IPS DF 6.9 (cell line): ENCODE measurements at places on chromosomes 7 and 10.

DNA sequence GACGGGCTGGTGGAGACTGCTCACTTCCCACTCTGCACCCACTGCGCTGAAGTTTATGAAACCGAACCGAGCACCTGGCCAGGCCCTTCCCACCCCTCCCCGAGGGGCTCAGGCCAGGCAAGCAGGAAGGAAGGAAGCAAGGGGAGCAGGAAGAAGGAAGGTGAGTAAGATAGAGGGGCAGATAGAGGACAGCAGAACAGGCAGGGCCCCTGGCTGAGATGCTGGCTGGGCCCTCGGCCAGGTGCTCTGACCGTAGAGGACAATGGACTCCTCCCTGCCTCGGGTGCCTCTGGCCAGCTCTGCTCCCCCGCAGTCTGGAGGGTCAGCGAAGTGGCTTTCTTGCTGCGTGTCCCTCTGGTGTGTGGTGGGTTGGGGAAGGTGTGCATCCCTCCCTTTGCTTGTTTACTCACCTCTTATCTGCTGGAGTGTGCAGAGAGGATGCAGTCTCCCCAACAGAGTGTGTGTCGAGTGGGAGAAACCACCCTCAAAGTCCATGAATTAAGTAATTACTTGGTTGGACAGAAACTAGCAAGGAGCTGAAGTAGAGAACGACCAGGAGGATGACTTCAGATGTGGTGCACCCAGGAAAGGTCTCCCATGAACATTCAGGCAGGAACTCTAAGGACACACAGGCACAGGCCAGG lies 82.8 kb upstream of the PPP2R2D start:
- DNase-seq = no peak

GRCh38 chr10:100508691-100509150 lies 10.9 kb downstream of the SEC31B start:
- DNase-seq = peak; percentile 61

DNA sequence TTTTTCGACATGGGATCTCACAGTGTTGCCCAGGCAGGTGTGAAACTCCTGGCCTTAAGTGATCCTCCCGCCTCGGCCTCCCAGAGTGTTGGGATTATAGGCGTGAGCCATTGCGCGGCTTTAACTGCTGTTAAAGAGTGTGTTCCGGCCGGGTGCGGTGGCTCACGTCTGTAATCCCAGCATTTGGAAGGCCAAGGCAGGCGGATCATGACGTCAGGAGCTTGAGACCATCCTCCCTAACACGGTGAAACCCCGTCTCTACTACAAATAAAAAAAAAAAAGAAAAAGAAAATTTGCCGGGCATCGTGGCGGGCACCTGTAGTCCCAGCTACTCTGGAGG lies 1.1 kb downstream of the RABGEF1 start:
- DNase-seq = no peak

- no peak for DNase-seq
These were observed 2.1 kb upstream of the CCDC126 start for GRCh38 chr7:23594879-23595604.

DNA sequence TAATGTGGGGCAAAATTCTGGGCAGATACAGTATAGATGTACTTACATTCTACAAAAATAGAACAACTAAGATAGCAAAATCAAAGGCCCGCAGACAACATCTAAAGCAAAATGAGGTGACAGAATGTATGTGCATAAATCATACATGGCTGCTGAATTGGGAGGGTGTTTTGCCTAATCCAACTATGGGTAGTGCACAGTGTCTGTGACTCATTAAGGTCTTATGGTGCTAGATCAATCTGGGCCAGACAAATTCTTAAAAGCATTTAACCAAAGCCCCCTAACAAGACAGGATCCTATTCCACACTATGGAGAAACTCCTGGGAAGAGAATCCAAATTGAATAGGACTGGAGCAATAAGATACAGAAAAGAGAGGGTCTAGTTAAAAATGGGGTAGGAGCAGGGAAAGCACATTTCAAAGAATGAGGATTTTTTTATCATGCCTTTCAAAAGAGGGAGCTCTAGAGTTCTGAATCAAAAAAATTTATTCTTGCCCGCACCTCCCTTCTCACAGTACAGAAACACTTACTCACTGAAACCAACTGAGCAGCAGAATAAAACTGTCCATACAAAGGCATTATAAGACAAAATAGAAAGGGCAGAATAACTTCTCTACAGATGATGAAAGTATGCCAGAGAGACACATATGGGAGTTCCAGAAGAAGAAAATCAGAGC lies 181.3 kb downstream of the RNLS start:
- DNase-seq = no peak

DNA sequence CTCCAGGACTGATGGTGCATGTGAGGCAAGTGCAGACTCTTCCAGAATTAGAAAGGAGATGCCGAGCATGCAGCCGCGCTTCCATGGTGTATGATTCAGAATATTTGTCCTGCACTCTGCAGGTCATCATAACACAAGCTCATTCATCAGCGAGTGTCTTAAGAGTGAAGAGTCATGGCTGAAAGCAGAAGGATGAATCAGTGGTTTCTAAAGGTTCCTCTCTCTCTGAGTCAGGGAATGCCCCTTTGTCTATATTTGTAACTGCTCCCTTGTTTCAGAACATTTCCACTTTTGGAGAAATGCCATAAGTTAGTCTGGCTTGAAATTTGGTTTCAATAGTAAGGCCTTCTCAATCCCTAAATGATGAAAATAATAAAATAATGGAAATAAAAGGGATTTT lies 52.3 kb downstream of the HECW1 start:
- no peak for DNase-seq
